ENCODE measurements at places on chromosomes 7 and 10. TPM values are rescaled to one million over a fixed set of nuclear protein-coding genes. Genes with fewer than 3 reads are reported as not detected.

The WEE2 gene
- not detected for total RNA-seq

The PTER gene
- total RNA-seq: 26.4 TPM

The ZPBP gene
- total RNA-seq: not detected

The INTS15 gene
- total RNA-seq: 7.5 TPM

The CYP2C19 gene
- total RNA-seq: not detected

The TAS2R5 gene
- 2.8 TPM for total RNA-seq
